ENCODE measurements at places on chromosomes 5 and 9.

GRCh38 chr9:123109540-123110279 is 76.2 kb downstream of the GPR21 start:
- no peak for DNase-seq

DNA sequence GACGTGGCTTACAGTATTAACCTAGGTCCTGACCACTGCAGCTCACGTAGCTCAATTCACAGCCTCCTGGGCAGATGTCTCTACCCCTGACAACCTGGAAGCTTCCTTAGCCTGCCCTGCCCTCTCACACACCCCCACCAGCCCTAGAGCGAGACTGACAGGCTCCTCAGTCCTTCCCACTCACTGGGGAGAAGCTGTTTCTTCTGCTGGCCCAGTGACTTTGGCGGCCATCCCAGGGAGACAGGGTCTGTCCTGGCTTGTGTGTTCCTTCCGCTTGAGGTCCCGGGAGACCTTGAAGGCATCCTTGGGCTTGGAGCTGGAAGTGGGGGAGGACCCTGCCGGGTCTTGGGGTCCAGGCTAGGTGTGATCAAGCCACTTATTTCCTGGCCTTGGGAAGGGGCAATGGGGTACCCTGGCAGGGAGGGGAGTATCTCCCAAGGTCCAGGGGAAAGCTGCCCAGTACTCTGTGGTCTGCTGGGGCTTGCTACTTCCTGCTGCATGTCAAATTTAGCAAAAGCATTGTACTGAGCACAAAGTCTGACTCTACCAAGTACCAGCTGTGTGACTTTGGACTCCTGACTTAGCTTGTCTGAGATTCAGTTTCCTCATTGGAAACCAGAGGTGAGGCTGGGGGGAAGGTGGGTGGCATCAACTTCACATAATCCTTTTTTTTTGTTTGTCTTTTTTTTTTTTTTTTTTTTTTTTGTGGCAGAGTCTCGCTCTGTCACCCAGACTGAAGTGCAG is 1.9 kb downstream of the MIGA2 start:
- DNase-seq: no peak

- no peak for DNase-seq
These were observed 40.5 kb downstream of the ANKDD1B start for GRCh38 chr5:75651575-75652238.

DNA sequence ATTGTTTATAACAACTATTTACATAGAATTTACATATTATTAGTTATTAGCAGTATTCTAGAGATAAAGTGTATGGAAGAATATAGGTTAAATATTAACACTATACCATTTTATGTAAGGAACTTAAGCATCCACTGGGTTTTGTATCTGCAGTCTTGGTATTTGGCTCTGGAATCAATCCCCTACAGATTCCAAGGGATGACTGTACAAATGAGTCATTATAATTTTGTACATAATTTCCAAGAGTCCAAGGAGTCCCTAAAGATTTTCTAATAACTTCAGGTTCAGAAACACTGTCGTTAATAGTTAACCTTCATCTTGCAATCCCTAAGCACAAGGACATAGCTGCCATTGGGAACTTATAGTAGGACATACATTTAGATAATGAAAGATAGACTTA is 254.8 kb upstream of the PDE4D start:
- DNase-seq: peak; percentile 2

- DNase-seq: no peak
These were observed 134.4 kb downstream of the ERCC6L2 start for GRCh38 chr9:96009690-96010472.

GRCh38 chr5:13081116-13081515 is 863.4 kb downstream of the DNAH5 start:
- no peak for DNase-seq

DNA sequence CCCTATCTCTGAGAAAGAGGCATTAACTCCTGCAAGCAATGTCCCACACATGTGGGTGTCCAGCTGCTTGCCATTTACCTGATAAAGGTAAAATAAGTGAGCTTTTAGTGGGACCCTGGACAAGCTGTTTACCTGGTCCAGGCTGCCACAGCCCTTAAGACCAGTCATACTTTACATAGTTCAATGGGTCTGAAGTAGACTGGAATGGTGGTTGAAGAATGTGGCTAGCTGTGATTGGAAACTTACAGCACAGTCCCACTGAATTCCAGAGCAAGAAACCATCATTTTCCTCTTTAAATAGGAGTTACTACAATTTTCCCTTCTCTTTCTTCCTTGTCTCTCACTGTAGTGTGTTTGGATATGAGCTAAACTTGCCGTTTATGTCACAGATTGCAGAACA is 60.6 kb downstream of the GGTA1 start:
- no peak for DNase-seq

GRCh38 chr5:128126241-128126640 is 42.7 kb downstream of the SLC12A2 start:
- DNase-seq: no peak

DNA sequence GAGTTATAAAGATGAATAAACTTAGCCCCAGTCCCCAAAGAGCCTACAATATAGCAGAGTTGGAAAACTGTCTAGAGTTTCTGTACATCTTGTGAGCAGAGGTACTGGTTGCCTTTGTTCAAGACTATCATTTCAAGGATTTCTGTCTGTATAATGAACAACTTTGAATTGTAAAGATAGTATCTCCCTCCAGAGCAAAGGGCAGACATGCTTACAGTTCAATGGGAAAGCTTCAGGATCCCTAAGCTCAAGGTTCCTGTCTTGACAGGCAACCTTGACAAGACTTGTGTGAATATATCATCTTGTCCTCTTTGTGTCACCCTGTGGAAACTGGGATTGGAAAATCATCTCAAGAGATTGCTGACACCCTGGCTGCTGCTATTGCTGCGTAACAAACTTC is 242.8 kb upstream of the VLDLR start:
- DNase-seq: no peak

DNA sequence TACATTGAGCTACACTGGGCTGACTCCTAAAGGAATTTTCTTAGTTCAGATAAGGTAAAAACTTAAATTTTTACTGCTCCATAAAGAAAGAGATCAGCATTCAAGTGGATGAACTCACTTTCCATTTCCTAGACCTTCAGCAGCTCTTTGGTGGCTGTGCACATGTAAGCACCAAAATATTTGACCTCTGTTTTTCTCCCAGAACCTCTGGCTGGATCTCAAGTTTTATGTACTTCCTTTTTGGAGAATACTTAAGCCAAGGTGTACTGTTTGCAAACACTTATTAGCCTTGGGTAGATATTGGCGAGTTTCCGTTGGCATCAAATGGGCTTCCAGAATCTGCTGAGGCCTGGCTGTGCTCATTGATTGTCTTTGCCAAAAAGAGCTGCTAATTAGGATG is 10.3 kb downstream of the TNC start:
- no peak for DNase-seq

DNA sequence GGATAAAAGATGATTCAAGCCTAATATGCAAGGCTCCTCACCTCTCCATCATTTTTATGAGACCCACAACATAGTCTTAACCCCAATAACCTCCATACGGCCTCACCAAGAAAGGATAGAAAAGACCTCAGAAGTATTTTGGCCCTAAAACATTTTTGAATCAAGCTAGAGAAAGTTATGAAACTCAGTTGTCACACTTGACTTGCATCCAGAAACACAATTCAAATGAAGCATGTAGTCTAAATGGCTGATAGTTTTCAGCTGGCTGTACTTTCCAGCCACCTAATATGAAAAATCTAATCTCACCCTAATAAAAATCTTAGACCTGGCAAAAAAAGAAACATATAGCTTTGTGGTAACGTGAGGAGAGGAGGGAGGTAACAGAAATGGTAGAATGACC is 116.1 kb downstream of the ARL15 start:
- DNase-seq: peak; percentile 24

- DNase-seq: no peak
These were observed 230.2 kb upstream of the TLE4 start for GRCh38 chr9:79341561-79341960.

GRCh38 chr5:100479079-100479688 is 56.0 kb upstream of the FAM174A start:
- peak; percentile 1 for DNase-seq

DNA sequence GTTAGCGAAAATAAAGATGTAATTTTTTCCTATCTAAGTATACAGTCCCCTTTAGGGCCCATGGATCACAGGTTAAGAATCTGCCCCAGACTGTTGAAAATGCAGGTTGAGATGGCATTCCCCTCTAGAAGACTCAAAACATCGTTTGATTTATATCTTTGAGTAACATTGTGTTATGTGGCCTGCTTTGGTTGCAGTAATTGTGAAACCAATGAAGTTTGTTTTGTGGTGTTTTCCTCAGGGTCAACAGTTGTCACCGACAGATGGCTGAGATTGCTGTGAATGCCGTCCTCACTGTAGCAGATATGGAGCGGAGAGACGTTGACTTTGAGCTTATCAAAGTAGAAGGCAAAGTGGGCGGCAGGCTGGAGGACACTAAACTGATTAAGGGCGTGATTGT is 7.8 kb downstream of the CCT5 start:
- no peak for DNase-seq

- DNase-seq: no peak
These were observed 510.0 kb downstream of the CETN3 start for GRCh38 chr5:89899559-89899958.

DNA sequence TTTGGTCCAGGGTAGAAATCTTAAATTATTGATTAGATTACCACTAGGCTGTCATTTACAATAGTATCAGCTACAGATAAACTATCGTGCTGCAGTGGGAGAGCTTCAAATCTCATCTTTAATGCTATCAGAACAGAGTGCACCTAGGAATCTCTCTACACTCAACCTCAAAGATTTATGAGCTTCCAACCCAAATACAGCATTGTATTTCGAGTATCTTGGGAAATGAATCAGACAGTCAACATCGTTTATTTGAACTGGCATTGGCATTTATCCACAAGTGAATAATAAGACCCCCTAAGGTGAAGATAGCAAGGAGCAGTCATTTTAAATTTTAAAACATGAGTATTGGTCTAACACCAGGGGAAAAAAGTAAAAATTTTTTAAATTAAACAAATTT is 1203.2 kb downstream of the CDH12 start:
- DNase-seq: no peak

GRCh38 chr9:96494215-96494800 is 44.3 kb downstream of the HABP4 start:
- peak; percentile 51 for DNase-seq

- DNase-seq: no peak
These were observed 171.4 kb downstream of the SGCD start for GRCh38 chr5:156498226-156498980.

- DNase-seq: no peak
These were observed 26.4 kb downstream of the FBXL7 start for GRCh38 chr5:15526413-15526812.

Data from AG10803 (cell line).